ENCODE measurements at places on chromosomes 3 and 15.
A peak's percentile ranks its signal among the peaks of the same experiment; 100 is the strongest.

GRCh38 chr15:67806536-67806935 lies 18.8 kb upstream of the SKOR1 start:
- peak; percentile 85 for DNase-seq

DNA sequence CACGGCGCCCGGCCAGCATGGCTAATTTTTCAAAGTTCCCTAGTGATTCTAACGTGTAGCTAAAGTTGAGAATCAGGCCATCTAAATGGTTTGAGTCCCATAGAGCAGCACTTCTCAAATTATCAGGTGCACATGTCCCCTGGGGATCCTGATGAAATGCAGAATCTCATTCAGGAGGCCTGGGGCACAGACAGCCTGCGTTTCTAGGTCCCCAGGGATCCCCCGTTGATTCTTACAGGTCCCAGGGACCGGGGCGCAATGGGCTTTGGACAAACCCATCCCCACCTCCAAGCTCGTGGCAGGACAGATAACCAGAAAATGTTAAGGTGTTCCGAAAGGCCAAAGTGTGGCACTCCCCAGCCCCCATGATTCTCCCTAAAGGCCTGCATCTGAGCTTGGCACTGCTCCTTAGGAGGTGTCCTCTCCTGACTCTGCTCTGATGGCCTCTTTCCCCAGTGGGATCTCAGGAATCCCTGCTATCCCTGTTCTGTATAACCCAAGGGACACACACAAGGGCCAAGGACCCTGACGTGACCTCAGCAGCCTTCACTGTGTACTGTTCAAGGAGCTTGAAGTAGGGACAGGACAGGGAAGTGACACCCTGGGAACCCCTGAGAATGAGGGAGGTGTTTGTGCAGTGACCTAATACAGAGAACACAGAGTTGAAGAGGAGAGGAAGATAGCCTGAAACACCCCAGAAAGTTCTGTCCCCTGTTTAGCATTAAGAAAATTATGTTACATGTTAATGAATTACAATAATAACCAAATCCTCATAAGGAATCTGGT lies 8.0 kb downstream of the LRRK1 start:
- DNase-seq: no peak

GRCh38 chr3:197522183-197522715 lies 33.5 kb downstream of the BDH1 start:
- DNase-seq: no peak

GRCh38 chr15:29018120-29018805 lies 132.5 kb downstream of the APBA2 start:
- no peak for DNase-seq

GRCh38 chr3:70111411-70111810 lies 111.9 kb downstream of the SAMMSON start:
- DNase-seq: no peak

GRCh38 chr3:107523289-107523538 lies 452 bp downstream of the BBX start:
- no peak for DNase-seq

- no peak for DNase-seq
These were observed 14.1 kb downstream of the ANKRD34C start for GRCh38 chr15:79296583-79296982.

- no peak for DNase-seq
These were observed 8.2 kb downstream of the TMOD2 start for GRCh38 chr15:51759557-51760070.

GRCh38 chr15:98635848-98636247 lies 12.5 kb upstream of the IGF1R start:
- DNase-seq: no peak

- no peak for DNase-seq
These were observed 19.5 kb upstream of the COMMD2 start for GRCh38 chr3:149771652-149772271.

DNA sequence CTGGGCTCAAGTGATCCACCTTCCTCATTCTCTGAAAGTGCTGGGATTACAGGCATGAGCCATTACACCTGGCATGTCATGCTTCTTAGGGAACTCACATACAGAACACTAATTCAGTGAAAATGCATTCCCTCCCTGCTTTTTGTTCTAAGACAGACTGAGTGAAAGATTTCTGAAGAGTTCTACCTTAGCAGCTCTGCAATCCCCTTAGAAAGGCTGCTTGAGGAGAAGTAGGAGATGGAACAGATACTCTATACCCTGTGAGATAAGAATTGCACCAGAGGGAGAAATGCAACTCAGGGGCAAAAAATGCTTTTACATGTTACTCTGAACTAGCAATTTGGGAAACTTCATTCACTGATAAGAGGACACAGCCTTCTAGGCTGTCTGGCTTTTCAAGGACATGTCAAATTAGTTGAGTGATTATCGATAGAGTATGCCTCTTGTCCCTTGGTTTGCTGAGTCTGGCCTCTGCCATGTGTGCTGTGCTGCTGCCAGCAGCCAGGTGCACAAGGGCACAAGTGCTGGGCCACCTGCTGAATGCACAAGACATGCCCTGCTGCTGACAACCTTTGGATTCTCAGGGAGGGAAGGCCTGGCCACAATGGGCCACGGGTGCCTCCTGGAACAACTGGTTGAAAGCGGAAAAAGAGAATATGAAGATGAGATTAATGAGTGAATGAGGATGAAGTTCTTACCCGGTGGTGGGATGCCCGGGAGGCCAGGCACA lies 17.8 kb downstream of the UQCC5 start:
- no peak for DNase-seq

GRCh38 chr15:35289024-35289617 lies 204.0 kb upstream of the NANOGP8 start:
- no peak for DNase-seq

DNA sequence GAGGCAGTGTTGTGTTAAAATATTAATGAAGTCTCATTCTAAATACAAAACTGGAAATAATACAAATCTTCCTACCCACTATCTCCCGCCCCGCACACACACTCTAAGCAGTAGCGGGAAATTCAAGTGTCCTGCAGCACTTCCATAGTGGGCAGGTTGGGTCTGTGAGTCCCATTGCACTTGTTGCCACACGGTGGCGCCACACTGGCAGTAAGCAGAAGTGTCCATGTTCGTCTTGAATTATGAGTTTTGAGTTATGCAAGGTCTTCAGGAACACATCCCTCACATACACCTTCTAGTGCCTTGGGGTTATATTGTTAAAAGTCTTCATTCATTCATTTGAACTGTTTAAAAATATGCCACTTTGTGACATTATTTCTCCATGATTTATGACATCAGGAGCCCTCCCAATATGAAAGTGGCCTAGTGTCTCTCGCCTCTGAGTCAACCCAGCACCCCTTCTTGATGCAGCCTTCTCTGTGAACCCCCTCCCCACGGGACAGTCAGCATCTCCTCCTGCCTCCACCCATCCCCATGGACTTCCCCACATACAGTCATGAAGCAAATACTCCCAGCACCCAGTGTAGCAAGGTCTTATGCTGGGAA lies 17.6 kb upstream of the CCDC174 start:
- DNase-seq: no peak

- no peak for DNase-seq
These were observed 11.0 kb downstream of the TNFAIP8L3 start for GRCh38 chr15:51083641-51084166.

GRCh38 chr15:45668386-45668785 lies 33.6 kb downstream of the SQOR start:
- no peak for DNase-seq

DNA sequence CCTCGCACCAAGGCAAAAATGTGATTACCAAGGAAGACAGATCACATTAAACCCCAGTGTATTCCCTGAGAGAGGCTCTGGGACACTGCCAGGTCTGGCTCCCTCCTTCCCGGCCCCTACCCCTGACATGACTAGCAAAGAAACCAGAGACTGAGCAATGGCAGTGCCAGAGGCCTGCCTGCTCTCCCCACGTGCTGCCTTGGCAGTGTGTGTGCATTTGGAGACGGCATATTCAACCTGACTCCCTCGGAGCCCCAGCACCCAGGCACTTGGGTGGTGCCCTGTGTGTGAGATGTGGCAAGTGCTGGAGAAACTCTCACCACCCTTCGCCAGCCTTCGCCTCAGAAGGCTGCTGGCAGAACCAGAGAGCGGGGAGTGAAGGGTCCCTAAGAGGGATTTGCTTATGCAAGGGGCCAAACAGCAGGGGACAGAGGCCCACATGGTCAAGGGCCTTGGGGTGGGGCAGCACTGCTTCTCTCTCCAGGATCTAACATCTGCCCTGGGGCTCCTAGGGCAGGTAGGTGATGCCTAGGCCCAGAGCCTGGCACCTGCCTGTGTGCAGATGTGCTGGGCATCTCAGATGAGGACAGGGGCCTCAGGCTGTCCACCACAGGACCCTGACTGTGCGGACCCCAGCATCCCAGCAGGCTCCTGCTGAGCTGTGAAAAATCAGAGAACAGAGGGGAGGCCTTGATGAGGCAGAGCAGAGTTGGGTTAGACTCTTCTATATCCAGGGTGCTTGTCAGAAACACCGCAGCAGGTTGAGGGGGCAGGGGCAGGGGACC lies 23.6 kb upstream of the PLXNA1 start:
- DNase-seq: peak; percentile 68

GRCh38 chr15:68441045-68441743 lies 9.2 kb upstream of the ITGA11 start:
- DNase-seq: no peak

DNA sequence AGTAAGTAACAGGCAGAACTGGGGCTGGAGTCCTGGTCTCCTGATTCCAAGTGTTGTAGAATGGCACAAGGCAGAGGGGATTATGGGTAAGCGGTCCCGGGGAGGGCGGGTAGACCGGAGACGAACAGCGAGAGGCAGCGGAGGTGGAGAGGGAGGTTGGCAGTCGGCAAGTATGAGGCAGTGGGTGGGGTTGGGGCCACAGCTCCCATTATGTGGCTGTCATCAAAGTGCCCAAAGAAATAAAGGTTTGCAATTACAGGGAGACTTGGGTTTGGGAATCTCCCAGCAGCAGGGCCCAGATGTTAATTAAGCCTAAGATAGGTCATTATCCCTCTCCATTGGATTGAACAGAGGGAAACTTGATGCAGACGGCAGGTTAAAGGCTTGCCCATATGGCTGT lies 16.9 kb downstream of the FAM43A start:
- no peak for DNase-seq

- no peak for DNase-seq
These were observed 110.6 kb upstream of the DCBLD2 start for GRCh38 chr3:99012051-99012450.

- DNase-seq: no peak
These were observed 33.4 kb upstream of the PSMD6 start for GRCh38 chr3:64056606-64057180.

DNA sequence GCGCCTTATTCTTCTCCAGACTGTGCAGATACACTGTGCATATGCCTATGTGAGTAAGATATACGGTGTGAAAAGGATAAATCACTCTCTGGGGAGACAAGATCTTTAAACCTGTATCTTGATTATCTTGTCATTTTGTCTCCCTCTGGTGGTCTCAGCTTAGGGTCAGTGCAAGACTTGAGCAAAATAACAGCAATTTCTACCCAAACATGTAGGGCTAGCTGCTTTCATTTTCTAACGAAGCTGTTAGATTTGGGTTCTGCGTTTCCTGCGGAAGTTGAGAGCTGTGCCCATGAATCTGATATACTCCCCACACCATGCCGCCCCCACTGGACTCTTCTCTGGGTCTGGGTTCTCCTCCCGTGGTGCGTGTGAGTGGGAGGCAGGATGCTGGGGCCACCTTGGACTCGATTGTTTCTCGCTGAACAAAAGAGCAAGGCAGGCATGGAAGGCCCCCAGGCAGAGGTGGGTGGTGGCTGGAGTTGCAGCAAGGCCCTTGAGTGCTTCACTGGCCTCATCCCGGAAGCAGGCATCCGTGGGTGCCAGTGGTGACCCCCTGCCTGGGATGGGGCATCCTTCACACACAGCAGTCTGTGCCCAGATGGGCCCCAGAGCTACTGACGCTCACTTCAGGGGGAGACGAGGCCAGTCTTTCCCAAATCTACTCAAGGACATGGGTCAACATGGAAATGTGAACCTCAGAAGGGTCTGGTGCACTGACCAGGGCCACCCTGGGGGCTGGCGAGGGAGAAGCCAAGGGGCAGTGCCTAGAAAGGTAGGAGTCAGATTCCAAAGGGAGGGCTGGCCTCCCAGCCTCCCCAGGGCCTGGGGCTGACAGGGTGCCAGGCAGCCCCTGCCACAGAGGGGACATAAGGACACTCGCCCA lies 179.6 kb downstream of the NSMCE3 start:
- DNase-seq: peak; percentile 72

GRCh38 chr15:95085056-95085455 lies 853.7 kb downstream of the MCTP2 start:
- DNase-seq: no peak

GRCh38 chr3:161171639-161172552 lies 49.2 kb upstream of the NMD3 start:
- DNase-seq: no peak

GRCh38 chr3:43531835-43532234 lies 90.0 kb downstream of the ANO10 start:
- DNase-seq: no peak

GRCh38 chr15:36977659-36978058 lies 122.7 kb downstream of the MEIS2 start:
- DNase-seq: no peak

DNA sequence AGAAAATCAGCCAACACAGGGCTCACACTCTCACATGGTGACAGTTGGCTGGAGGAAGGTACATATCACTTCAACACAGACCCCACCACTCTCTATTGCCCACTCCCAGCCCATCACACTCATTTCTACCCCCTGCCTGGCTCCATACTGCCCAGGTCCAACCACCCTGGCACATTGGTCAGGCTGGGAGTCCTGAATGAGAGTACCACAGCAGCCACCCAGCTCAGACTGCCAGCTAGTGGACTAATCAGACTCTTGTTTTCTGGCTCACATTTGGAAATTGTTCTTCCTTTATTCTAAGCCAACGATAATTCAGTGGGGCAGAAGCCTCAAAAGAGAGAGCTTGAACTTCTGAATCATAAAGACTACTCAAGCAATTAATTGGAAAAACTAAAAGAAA lies 20.0 kb downstream of the MRPL46 start:
- DNase-seq: no peak

- no peak for DNase-seq
These were observed 5.9 kb downstream of the TOP2B start for GRCh38 chr3:25658836-25659235.

DNA sequence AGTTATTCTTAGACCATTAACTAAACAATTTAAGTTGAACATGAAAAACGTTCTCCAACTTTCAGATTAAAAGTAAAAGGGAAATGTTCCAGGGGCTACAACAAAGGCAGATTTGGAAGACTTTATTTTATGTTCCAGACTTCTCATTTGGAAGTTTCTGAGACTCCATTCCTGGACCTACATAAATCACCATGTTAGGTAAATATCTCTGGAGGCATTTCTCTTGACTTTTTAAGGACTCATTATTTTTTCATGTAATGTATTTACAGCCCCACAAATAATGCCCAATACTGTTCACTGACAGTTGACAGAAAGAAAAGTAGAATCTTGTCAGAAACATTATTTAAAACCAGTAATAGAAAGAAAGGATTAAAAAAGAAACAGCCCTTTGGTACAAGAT lies 352.1 kb downstream of the SLC9A9 start:
- DNase-seq: no peak

GRCh38 chr15:47717036-47717612 lies at the start of gene SEMA6D:
Gene SEMA6D (plus strand): TSS chr15:47717505. CDS start chr15:47759799, 42,294 bp downstream.
- peak; percentile 77 for DNase-seq

GRCh38 chr3:111979434-111980038 lies 710 bp downstream of the ABHD10 start:
- DNase-seq: no peak
